T-helper 1 cell (primary cell): ENCODE measurements at places on chromosomes 16 and 17.

DNA sequence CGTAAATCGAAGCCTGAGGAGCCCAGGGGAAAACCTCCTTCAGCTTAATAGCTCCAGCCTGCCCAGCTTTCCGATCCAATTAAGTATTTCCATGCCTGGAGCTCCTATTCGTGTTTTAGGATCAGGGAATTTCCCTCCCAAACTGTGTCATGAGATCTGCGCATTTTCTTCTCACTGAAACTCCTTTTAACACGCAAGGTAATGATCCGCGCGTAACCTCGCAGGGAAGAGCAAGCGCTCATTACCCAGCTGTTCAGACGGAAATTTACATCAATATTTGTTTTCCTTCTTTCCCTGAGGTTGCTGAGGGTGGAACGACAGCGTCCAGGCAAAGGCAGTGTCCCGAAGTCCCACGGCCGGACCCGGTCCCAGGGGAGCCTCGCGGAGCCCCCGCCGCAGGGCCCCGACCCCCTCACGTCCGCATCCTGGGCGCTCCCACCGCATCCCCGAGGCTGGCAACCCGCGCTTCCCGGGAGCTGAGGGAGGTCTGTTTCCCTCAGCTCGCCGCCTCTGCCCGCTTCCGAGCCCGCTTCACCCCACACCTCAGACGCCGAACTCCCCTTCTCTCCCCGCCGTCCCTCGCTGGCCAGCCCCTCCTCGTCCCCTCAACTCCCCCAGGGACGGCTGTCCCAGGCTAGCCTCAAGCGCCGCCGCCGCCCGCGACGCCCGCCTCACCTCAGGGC lies 415 bp downstream of the ABCA5 start:
- DNase-seq, result no peak

GRCh38 chr17:46028374-46028773 lies 29.3 kb downstream of the STH start:
- DNase-seq, result no peak

GRCh38 chr17:77281904-77282367 lies 141.2 kb downstream of the SEC14L1 start:
- no peak for DNase-seq

GRCh38 chr17:7191571-7192270 lies 12.6 kb upstream of the ASGR1 start:
- no peak for DNase-seq
